EL (cell line): ENCODE measurements at places on chromosomes 16 and 17.

- no peak for DNase-seq
Observed at GRCh38 chr17:78705071-78705470, 77.0 kb downstream of the CYTH1 start.

- no peak for DNase-seq
Observed at GRCh38 chr17:62688398-62689160, 61.1 kb downstream of the MRC2 start.

- DNase-seq, result peak; percentile 57
Observed at GRCh38 chr17:41792845-41793783, 6.6 kb upstream of the JUP start.

GRCh38 chr16:2976201-2976600 is 4.0 kb downstream of the PKMYT1 start:
- no peak for DNase-seq

- no peak for DNase-seq
Observed at GRCh38 chr17:57782647-57783337, 37.7 kb upstream of the CCDC182 start.
